ENCODE measurements at places on chromosomes 1 and 21.

DNA sequence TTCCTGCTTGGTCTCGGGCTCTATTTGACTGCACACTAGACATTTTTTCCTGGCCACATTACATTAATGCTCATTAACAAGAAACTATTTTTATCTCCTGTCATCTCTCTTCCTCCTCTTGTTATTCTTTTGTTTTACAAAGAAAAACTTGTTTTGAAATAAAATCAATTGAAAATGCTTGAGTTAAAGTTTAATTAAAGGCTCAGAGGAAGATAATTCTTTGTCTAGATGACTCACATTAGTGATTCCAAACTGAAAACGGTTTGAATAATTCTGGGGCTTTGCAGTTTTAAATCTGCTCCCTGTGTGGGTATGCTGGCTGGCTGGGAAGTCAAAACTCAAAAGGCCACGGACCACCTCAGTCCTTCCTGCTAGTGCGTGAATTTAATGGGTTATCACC lies 29.6 kb downstream of the RGS5 start:
- DNase-seq = no peak

DNA sequence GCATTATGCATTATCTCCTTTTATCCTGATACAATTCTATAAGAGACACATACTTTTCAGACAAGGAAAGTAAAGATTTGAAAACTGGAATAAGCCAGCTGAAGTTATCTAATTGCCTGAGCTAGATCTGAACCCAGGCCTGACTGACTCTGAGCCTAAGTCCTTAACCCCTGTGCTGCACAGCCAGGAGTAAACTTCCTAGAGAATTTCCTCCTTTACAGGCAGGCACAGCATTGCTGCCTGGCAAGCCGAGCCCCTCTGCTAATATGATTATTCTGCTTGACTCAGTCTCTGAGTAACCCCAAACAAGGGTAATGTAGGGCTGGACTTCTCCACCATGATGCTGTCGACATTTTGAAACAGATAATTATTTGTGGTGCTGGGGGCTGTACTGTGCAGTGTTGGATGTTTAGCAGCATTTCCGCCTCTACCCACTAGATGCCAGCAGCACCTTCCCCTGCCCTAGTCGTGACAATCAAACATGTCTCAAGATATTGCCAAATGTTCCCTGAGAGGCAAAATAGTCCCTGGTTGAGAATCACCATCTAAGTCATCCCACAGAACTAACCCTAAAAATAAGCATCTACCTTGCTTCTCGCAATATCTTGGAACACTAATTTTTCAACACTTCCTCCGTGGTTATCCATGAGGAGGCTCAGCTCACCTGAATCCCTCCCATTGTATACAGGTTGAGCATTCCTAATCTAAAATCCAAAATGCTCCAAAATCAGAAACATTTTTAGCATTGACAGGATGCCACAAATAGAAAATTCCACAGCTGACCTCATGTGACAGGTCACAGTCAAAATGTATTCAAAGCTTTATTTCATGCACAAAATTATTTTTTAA lies 18.5 kb downstream of the CAMK1G start:
- DNase-seq = no peak

- no peak for DNase-seq
Measured at GRCh38 chr21:29481081-29481480, 182.4 kb downstream of the BACH1 start.

DNA sequence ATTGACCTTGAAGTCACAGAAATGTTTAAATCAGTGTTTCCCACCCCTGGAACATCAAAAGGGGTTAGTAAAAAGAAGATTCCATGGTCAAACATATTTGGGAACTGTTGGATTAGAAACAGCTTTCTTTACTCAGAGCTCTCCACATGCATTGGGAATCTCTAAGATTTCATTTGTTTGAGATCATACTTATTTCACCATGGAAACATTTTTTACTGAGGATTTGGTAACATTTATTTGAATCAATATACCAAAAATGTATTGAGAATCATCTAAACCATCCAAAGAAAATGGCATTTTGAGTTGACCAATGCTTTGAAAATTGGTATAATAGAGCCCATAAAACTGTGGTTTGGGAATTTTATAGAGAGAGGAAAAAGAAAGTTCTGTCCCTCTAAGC lies 25.3 kb downstream of the NGF start:
- DNase-seq = no peak

- no peak for DNase-seq
Measured at GRCh38 chr21:45196620-45197019, 91.1 kb downstream of the POFUT2 start.

- no peak for DNase-seq
Measured at GRCh38 chr1:234647245-234647644, 37.3 kb upstream of the IRF2BP2 start.

DNA sequence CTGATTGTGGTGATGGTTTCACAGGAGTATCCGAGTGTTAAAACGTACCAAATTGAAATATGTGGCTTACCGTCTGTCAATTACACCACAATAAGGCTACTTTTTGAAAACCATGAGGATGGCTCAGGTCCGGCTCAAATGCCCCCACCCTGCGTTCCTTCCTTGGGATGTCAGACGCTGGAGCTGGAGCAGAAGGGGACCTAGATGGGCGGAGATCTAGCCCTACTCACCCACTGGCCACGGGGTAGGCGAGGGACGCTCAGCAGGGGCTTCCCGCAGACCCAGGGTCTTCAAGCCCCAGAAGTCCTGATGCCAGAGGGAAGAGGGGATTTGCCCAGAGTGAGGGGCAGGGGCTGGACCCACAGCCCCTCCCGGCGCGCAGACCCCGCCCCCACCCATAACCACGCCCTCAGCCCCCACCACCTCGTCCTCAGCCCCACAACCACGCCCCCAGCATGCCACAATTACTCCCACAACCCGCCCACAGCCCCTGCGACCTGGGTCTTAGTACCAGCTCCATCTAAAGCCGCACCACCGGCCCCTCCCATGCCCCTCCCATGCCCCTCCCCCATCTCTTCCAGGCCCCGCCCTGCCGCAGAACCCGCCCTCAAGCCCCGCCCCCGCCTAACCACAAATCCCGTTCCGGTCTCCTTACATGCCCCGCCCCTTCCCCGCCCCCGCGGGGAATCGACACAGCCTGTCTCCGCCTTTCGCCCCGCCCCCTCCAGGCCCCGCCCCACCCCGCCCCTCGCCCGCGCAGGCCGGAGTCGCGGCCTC lies at the start of gene LRRC3:
TSS of gene LRRC3 (plus strand) at position 764 of the 777 bp plus-strand sequence. CDS start 1,135 bp downstream, outside the sequence.
- DNase-seq = peak; percentile 82
